ENCODE measurements at places on chromosomes 11 and 22.

- peak; percentile 35 for DNase-seq
Observed at GRCh38 chr11:746289-747157, 741 bp upstream of the TALDO1 start.

GRCh38 chr11:8777907-8778767 is 95.5 kb downstream of the RPL27A start:
- peak; percentile 91 for DNase-seq

DNA sequence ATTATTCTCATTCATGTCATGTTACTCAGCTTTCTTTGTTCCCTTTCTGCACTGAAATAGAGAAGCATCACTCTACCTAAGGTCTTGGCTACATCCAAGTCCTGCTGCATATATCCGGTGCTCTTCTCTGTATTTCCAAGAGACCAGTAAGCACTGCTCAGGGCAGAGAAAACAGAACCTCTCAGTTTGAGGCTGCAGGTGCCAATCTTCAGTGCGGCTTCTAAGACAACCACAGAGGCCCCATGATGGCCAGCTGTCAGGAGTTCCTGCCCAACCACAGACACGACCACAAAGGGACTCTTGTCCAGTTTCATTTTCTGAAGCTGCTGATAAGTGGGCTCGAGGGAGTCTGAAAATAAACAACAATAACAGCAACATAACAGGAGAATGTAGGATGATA is 378.4 kb upstream of the PITPNB start:
- DNase-seq: no peak

GRCh38 chr11:79098146-79098545 is 342.7 kb downstream of the TENM4 start:
- no peak for DNase-seq

DNA sequence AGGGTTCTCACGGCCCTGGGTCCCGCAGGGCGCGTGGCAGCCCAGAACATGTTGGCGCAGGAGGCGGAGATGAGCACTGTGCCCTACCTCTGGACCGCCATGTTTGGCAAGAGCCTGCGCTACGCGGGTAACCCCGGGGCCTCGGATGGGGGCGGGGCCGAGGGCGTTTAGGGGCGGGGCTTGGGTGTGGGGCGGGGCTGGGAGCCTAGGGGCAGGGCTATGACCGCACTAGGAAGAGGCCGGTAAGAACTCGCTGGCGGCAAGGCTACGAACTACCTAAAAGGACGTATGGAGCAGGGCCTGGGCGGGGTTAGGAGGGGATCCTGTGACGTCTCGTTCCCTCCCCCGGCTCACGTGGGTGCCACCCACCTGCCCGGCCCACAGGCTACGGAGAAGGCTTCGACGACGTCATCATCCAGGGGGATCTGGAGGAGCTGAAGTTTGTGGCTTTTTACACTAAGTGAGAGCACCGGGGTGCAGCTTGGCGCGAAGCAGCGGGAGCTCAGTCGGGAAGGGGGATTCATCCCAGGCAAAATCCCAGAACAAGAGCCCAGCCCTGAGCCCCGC is 2.8 kb upstream of the LZTR1 start:
- peak; percentile 64 for DNase-seq

DNA sequence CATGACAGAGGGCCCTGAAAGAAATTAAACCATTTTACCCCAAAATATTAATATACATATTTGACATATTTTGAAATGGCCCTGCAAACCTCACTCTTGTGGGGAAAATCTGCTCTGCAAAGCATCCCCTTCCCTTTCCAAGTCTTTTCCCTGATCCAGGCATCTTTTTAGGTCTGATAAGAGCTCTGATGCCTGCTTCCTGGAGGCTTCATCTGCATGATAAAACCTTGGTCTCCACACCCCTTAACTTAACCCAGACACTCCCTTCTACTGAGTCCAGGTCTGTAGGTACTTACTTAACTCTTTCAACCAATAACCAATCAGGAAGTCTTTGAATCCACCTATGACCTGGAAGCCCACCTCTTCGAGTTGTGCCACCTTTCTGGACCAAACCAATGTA is 1.8 kb upstream of the LGALS12 start:
- no peak for DNase-seq

DNA sequence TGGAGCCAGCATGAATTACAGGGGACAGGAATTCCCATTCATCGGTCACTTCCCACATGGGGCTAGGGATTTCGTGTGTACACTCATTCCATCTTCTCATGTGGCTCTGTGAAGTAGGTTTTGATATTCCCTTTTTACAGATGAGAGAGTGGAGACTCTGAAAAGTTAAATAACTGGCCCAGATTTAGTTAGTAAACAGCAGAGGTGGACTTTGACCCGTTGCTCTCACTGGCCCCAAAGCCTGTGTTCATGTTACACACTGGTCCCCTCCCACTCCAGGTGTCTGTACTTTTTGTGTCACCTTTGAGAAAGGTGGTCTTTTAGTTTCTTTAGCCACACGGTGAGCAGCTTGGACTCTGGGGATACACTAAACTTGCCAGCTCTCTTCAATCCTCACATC is 108.5 kb downstream of the MICAL2 start:
- no peak for DNase-seq

GRCh38 chr22:32661296-32661695 is 140.2 kb upstream of the TIMP3 start:
- peak; percentile 75 for DNase-seq

DNA sequence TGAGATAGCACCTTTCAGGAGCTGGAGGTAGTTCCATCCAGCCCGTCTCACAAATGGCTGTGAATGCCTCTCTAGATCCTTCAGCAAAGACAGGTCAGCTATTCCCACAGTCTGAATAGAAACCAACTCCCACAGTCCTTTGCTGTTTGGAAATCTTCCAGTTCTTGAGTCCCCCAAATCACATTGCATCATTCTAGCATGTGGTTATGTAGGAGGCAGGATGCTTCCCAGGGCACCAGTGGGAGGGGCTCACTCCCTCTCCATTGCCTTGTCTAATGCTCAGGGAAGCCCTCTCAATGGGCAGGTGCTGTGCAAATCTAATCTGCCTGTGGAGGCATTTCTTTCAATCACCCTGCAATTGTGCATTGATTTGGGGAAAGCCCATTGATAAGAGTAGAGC is 14.6 kb downstream of the NAV2 start:
- DNase-seq: no peak

DNA sequence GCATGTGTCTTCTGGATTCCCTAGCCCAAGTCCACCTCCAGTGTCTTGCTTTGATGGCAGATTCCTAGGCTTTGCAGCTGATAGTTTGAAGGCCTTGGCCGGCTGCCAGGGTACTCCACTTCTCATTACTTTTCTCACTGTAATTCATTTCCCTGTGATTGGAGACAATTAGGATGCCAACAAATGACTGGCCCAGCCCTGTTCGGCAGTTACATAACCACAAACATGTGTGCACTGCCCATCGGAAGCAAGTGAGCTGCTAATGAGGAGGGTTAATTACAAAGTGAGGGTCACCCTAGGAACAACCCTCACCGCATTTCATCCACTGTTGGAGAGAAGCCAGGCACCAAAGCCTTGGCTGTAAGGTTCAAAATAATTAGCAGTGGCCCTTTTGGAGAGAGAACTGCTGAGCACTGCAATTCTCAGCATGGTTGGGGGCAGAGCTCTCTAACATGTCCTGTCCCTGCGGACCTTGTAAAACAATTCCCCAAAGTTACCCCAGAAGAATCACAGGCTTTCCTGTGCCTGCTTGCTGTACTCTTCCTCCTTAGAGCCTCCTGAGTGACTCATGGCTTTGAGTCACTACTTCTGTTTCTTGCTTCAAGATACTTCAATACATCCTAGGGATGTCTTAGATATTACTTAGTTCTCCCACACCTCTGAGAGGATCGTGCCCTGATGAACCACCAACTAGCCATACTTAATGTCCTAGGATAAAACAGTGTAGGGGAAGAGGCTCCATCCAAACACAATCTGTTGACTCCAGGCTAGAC is 109.7 kb upstream of the GALNT18 start:
- no peak for DNase-seq

DNA sequence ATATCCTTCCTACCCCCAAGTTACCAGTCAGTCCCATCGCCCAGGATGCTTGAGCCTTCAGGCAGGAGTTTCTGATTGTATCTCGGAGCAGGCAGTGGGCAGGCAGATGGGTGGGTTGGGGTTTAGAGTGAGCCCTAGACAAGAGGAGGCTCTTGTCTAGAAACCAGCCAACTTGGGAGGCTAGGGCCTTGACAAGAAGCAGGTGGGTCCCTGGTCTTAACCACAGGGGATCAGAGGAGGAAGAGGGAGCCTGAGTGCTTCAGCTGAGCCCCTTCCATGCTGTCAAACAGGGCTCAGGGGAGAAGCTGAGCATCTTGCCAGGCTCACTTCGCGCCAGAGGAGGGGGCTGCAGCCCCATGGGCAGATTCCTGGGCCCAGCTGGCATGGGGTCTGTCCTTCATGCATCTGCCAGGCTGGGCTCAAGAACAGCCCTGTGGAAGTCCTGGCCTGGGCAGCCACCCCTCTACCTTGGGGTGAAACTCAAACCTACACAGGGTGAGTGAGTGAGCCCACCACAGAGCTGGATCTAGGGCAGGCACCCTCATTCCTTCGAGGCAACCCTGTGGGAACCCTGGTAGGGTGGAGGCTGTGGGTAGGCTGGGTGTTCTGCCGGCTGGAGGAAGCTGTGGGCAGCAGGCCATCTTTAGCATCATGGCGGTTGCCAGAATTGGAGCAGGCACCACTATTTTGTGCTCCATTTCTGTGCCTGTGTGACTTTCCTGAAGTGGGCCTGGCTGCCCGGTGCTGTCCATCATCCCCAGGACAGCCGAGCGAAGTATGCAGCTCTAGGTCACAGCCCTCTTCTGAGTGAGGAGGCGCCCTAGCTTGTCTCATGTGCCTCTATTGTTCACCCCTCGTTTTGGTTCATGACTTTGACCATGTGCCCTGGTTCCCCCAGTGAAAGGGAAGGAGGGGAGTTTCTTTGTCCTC is 108.1 kb downstream of the MORC2 start:
- DNase-seq: no peak
